Stimulated activated CD8-positive, alpha-beta memory T cell treated with anti-CD3 and anti-CD28 coated beads, Interleukin-4, amount 100 ng/mL, for 4 hours (primary cell): ENCODE measurements at places on chromosomes 5 and 9.

- no peak for DNase-seq
Measured at GRCh38 chr9:4106081-4106759, 193.6 kb downstream of the GLIS3 start.

GRCh38 chr9:73844135-73844534 is 653.0 kb upstream of the RORB start:
- DNase-seq, result no peak

DNA sequence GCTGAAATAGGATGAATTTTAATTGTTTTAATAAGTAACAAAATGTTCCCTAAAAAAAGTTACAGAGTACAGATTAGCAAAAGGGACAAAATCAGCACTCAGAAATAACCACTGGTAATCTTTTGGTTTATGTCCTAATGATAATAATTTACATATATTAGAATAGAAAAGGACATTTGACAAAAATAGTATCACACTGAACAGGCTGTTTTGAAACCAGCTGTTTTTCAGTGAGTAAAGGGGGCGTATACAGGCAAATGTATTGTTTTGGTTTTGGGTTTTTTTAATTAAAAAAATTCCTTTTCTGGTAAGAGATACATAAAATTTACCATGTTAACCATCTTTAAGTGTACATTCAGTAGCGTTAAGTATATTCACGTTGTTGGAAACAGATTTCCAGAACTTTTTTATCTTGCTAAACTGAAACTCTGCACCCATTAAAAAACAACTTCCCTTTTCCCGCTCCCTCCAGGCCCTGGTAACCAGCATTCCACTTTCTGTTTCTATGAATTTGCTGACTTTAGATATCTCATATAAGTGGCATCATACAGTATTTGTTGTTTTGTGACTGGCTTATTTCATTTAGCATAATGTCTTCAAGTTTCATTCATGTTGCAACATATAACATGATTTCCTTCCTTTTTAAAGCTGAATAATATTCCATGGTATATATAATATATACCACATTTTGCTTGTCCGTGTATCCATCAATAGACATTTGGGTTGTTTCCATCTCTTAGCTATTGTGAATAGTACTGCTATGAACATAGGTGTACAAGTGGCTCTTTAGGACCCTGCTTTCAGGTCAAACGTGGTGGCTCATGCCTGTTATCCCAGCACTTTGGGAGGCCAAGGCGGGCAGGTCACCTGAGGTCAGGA is 20.6 kb upstream of the LARP1 start:
- DNase-seq, result no peak

DNA sequence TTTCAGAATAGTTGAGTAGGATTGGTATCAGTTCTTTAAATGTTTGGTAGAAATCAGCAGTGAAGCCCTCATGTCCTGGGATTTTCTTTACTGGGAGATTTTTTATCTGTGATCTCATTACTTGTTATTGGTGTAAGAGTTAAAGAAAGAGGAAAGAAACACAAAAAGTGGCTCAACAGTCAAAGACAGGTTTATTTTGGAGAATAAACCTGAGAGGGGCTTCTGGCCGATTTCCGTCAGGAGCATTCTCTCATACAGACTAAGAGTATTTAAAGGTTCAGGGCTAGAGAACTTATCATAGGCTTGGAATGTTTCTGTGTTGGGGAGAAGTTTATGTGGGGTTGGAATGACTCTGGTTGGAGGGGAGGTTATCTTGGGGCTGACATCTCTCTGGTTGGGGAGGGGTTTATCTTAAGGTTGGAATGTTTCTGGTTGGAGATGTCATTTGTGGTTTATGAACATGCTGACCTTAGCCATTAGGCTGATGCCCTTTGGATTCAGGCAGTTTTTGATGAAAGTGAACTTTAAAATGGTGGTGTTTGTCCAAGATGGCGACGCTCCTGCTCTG is 62.5 kb downstream of the CFAP95 start:
- no peak for DNase-seq

DNA sequence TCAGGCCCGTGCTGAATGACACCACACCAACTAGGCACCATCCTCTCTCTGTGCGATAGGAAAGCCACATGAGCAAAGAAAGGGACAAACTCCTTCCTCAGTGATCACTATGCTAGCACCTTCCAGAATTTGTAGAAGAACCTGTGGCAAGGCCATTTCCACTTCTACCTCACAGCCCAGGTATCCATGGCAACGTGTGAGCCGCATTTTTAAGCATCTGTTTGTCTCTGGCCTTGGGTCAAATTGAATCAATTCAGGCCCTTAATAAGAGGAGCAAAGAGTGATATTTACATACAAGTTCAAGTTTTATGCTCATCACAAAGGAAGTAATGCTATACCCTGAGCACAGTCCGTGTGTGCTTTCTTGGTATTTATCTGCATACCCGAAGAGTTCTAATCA is 179.3 kb downstream of the SLC12A2 start:
- no peak for DNase-seq

- DNase-seq, result no peak
Measured at GRCh38 chr5:104612005-104612404, 1049.4 kb upstream of the NUDT12 start.

DNA sequence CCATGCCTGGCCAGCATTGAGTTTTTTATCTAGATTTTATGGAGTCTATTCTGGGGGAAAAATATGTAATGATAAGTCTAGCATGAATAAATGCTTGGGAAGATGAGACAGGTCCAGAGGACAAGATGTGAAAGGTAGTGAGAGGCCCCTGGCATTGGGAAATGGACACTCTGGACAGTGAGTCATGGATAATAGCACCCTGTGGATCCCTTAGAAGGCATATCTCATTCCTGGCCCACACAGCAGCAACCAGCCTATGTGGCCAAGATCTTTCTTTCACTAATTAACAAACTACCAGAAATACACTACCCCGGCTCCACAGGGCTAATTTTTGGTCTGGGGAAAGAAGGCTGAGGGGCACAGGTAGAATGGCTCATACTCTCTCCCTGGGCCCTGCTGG is 356.1 kb downstream of the TRIM32 start:
- DNase-seq, result no peak

GRCh38 chr9:129880654-129881546 is 45.6 kb downstream of the USP20 start:
- DNase-seq, result no peak

DNA sequence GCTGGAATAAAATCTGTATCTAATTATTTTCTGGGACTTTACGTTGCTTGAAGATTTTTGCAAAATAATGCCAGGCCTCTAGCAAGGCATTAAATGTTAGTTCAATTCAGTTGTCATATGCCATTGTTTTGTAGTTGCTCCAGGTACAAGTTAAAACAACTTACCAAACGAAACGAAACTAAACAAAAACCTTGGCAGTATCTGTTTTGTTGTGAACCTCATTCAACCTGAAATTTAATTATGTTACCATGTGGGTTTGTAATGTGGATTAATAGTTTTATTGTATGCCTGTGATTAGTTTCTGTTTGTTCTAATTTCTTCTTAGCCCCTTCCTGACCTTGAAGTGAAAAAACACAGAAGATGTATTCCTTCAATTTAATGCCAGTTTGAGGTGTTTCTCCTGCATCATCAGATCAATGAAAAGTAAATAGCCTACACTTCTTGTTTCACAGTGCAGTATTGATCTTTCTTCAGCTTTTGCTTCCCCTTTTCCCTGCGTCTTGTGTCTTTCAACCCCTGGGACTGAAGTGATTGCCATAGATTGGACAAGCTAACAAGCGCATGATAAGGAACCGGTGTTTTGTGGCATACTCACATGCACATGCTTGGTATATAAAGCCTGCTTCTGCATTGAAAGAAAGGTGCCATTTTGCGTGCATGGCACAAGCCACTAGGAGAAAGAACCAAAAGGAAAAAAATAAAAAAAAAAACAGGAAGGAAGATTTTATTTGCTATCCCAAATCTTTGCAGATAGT is 699.0 kb upstream of the ARRDC3 start:
- no peak for DNase-seq

DNA sequence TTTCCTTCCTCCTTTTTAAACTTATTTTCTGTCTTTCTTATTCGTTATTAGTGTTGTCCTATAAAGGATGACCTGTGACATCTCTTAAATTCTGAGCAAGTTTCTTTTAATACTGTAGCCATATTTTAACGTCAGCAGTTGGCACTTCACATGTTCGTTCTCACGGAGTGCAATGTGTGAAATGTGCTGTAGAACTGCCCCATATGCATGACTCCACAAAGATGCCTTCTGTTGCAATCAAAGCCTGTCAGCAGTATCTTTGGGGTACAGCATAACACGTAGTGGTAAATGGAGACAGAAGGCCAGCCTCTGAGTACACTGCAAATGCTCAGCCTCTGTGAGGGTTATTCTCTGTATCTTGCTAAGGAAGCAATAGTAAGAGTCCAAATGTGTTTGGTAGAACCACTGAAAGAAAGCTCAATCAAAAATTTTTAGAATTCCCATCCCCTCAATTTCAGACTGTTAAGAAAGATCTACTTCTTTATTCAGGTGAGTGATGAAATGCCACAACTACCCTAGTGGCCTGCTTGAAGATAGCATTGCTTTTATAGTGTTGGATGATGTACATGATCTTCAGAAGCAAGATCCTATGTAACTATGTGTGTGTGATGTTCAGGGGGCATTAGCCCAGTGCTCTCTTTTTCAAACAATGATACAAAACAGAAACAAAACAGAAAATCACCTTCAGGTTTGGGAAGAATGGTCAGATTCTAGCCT is 277.7 kb downstream of the TMEM167A start:
- DNase-seq, result no peak

DNA sequence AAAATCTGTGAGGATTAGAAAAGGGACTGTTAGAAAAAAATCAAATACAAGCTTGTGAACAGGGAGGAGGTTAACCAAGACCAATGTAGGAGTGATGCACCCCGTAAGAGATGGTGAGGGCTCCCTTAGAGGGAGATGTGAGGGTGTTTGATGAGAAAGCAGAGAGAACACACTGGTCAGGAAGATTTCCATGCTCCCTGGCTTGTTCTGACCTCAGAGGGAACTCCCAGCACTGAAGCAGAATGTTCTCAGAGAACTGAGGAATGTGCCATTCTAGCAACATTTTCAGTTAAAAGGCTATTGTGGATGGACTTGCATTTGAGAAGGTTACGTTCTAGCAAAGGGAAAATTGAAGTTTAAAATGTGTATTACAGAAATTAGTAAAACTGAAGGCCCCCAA is 110.6 kb downstream of the HTR4 start:
- no peak for DNase-seq

GRCh38 chr5:156981481-156981880 is 18.5 kb upstream of the TIMD4 start:
- DNase-seq, result no peak

DNA sequence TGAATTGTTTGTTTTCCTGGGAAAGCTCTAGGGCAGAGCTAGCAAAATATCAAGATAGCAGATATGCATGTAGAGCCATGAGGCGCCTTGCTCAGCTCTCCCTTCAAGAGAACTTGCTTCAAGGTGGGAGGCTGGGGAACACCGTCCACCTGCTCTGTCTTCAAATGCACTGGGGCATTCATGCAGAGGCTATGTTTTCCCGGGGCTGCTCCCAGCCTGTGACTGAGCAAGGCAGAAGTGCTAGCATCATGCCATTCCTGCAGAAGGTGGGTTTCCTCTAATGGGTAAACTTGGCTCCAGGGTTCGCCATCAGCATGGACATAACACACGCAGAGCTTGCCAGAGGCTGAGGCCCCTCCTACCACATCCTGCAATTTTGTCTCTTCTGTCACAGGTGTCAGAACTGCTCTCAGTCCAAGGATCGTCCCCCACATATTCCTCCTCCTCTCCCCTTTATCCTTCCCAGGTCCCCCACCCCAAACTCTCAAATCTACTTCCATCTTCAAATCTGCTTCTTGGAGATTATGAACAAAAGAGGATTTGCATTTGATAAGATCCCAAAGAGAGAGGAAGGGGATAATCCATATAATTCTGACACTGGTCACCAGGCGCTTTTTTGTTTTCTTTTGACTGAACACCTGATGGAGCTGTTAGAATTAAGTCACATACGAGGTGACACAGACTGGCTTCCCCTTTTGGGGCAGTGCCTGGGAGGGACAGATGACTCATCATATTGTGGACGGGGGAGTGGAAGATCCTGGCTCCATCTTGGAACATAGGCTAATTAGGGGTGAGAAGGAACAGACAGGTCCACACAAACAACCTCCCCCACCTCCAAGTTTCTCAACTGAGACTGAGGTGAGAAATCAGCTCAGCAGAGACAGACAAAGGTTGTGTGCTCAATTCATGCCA is 85.0 kb upstream of the TAF11L2 start:
- no peak for DNase-seq

DNA sequence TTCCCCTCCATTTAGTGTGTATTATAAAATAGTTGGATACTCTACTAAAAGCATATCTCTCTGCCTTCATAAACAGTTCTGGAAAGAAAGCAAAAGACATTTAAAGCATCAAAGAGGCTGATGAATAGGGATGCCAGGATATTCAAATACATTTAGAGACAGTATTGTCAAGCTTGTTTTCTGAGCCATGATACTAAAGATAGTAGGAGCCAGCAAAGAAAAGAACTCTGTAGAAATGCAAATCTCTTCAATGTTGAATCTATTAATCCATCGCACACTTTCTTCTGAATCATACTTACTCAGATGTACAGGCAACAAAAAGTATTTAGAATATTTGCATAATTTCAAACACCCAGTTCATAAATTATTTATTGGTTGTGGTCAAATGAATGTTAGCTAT is 207.1 kb upstream of the MEF2C start:
- no peak for DNase-seq

- DNase-seq, result no peak
Measured at GRCh38 chr9:135334953-135335460, 144.6 kb upstream of the PPP1R26 start.

GRCh38 chr9:116697887-116698286 is 10.8 kb downstream of the TRIM32 start:
- DNase-seq, result no peak

DNA sequence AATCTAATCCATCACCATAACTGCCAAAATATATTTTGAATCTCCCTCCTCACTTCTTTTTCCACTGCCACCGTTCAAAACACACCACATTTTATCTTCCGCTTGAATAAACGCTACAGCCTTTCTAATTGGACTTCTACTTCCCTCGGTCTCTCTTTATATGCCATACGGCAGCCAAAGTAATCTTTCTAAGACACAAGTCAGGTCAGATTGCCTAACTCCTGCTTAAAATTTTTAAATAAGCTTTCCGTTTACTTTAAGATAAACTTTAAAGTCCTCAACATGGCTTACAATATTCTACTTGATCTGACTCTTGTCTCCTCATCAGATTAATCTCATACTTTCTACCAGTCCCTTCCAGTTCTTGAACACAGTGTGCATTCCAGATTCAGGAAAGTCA is 9.7 kb downstream of the AFF4 start:
- no peak for DNase-seq

DNA sequence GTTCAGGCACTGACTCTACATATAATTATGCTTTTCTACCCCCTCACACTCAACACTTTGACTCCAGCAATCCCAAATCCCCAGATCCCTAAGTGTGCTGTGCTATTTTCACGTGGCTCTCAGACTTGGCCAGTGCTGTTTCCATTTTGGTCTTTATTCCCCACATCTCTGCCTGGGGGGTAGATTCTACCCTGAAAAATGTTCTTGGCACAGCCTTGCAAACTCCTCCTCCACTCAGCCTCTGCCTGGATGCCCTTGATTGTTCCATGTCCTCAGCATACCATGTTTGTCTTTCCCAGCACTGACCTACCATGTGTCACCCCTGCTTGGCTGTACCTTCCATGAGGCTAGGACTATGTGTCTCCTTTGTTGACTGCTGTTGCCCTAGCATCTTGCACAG is 43.0 kb downstream of the FXN start:
- no peak for DNase-seq
